ENCODE measurements at places on chromosomes 3 and 15. TPM values are rescaled to one million over a fixed set of nuclear protein-coding genes. Genes with fewer than 3 reads are reported as not detected.
A peak's percentile ranks its signal among the peaks of the same experiment; 100 is the strongest.

The SOX2 gene
- 0.35 TPM for total RNA-seq

The RTP3 gene
- not detected for total RNA-seq

The ATOSA gene
- total RNA-seq, result 114 TPM

The ACTL6A gene
- 38.7 TPM for total RNA-seq

The RPS17 gene
- total RNA-seq, result 4,808 TPM

The CP gene
- total RNA-seq, result 4.4 TPM

The IMP3 gene
- 171 TPM for total RNA-seq

The C3orf18 gene
- 20.9 TPM for total RNA-seq

The CELF6 gene
- total RNA-seq, result 6.8 TPM

The ZBTB20 gene
- total RNA-seq, result 157 TPM

GRCh38 chr15:62841269-62841628 lies 201.3 kb upstream of the TPM1 start:
- no peaks in the 10 kb centered on the region for H3K4me1 ChIP-seq
- H3K36me3 ChIP-seq, result no peaks in the 10 kb centered on the region
- no peak overlapping the region for H3K27ac ChIP-seq
- H3K27me3 ChIP-seq, result no peaks in the 10 kb centered on the region
- no peak overlapping the region for H3K4me3 ChIP-seq
- no peak for DNase-seq

GRCh38 chr3:61269435-61269834 lies 18.2 kb upstream of the FHIT start:
- no peaks in the 10 kb centered on the region for H3K36me3 ChIP-seq
- no peaks in the 10 kb centered on the region for H3K4me1 ChIP-seq
- H3K27me3 ChIP-seq, result no peaks in the 10 kb centered on the region
- no peak overlapping the region for H3K27ac ChIP-seq

DNA sequence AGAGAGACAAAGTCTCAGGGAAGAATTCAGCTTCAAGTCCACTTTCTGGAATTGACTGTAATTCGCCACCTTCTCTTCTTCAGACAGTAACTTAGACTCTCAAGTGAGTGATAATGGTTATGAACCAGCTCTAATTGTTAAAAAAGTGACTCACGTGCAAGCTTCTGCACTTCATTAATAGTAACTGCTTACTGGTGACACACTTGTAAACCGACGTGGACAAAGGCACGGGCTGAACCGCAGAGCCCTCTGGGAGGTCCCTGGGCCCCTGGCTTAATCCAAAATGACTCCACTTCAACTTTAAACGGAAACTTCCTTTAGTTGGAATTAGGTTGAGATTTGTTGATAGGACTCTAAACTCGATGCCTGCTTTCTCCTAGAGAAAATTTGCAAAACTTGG lies 17.0 kb downstream of the MUC4 start:
- H3K4me1 ChIP-seq, result no peaks in the 10 kb centered on the region
- H3K36me3 ChIP-seq, result no peaks in the 10 kb centered on the region
- no peak overlapping the region for H3K27ac ChIP-seq
- no peak overlapping the region for H3K4me3 ChIP-seq
- H3K27me3 ChIP-seq, result no peaks in the 10 kb centered on the region

DNA sequence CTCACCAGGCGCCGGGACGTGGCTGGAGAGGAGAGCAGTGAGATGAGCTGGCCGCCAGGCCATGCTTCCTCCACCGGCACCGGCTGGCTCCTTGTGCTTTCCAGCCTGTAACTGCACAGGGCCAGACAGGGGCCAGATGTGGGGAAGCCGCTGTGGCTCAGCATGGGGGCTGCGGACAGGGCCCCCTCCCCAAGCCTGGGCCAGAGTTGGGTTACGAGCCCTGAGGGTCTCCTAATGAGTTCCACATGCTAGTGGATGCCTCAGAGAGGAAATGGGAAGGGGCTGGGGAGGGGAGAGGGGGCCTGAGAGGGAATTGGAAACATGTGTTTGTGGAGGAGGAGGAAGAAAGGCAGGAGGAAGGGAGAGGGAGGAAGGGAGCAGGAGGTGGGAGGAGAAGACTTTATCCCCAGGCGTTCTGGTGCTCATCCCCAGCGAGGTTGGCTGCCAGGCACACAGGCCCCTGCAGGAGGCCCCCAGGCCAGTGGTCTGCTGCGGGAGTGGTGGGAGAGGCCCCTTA lies 11.7 kb upstream of the DUSP7 start:
- no peaks in the 10 kb centered on the region for H3K4me1 ChIP-seq
- peak; percentile 58 for DNase-seq
- no peaks in the 10 kb centered on the region for H3K36me3 ChIP-seq
- peak overlapping the region; percentile 74 for H3K27ac ChIP-seq
- H3K27me3 ChIP-seq, result no peaks in the 10 kb centered on the region
- no peak overlapping the region for H3K4me3 ChIP-seq

DNA sequence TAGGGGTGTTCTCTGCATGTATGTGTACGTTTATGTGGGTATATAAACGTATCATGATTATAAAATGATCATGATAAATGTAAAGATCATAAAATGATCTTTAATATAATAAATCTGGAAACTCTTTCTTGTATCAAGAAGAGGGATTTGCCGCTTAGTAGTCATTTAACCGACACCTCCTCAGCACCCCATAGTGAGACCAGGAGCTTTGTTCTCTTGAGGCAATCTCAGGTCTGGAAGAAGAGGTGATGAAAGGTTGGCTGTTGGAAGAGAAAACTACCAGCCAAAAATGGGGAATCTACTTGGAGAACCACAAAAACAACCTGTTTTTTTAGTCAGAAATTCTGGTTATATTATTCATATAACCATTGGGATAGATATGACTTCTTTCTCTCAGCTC lies 38.7 kb downstream of the TGFBR2 start:
- no peaks in the 10 kb centered on the region for H3K36me3 ChIP-seq
- no peaks in the 10 kb centered on the region for H3K4me1 ChIP-seq
- H3K27ac ChIP-seq, result peak overlapping the region; percentile 74
- no peak for DNase-seq

- no peak overlapping the region for H3K4me3 ChIP-seq
- no peaks in the 10 kb centered on the region for H3K36me3 ChIP-seq
- no peaks in the 10 kb centered on the region for H3K27me3 ChIP-seq
- H3K4me1 ChIP-seq, result no peaks in the 10 kb centered on the region
- DNase-seq, result no peak
Measured at GRCh38 chr15:80419546-80419945, 15.4 kb downstream of the ARNT2 start.

DNA sequence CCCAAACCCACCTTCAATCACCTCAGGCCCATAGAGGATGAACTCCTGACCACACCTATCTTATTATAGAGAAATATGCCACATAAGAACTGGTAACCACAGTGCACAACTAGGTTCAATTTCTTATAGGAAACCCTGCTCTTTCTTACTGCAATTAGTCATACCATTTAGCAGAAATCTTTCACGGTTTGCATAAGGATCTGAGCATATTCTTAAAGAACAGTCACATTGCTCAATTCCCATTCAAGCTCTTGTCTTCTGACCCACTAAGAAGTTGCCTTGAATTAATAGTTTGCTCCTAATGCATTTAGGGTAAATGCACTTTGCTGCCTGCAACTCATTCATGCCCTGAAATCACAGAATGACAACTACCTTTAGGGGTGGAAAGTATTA lies 9.2 kb downstream of the ERC2 start:
- H3K27me3 ChIP-seq, result no peaks in the 10 kb centered on the region
- no peaks in the 10 kb centered on the region for H3K36me3 ChIP-seq
- no peaks in the 10 kb centered on the region for H3K4me1 ChIP-seq
- DNase-seq, result no peak
- no peak overlapping the region for H3K4me3 ChIP-seq

- no peaks in the 10 kb centered on the region for H3K4me1 ChIP-seq
- H3K27ac ChIP-seq, result no peak overlapping the region
- no peaks in the 10 kb centered on the region for H3K36me3 ChIP-seq
Measured at GRCh38 chr3:100994809-100995208, 1.6 kb upstream of the ABI3BP start.

GRCh38 chr3:125246237-125246636 lies 33.7 kb upstream of the SLC12A8 start:
- no peaks in the 10 kb centered on the region for H3K4me1 ChIP-seq
- no peak for DNase-seq
- H3K27ac ChIP-seq, result no peak overlapping the region

DNA sequence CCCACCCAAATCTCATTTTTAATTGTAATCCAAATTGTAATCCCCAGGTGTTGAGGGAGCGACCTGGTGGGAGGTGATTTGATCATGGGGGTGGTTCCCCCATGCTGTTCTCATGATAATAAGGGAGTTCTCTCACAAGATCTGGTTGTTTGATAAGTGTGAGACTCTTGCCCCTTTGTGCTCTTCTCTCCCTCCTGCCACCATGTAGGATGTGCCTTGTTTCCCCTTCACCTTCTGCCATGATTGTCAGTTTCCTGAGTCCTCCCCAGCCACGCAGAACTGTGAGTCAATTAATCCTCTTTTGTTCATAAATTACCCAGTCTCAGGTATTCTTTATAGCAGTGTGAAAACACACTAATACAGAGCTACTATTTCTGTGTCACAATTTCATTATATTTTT lies 88.7 kb downstream of the NCEH1 start:
- H3K27me3 ChIP-seq, result no peaks in the 10 kb centered on the region
- peak overlapping the region; percentile 46 for H3K27ac ChIP-seq
- H3K4me3 ChIP-seq, result no peak overlapping the region
- no peak for DNase-seq
- no peaks in the 10 kb centered on the region for H3K4me1 ChIP-seq

- peak; percentile 62 for DNase-seq
- peaks cover 14% of the 10 kb centered on the region for H3K4me1 ChIP-seq
- H3K36me3 ChIP-seq, result no peaks in the 10 kb centered on the region
- peak overlapping the region; percentile 75 for H3K27ac ChIP-seq
- H3K4me3 ChIP-seq, result no peak overlapping the region
Measured at GRCh38 chr3:124057420-124057819, 65.5 kb upstream of the ROPN1 start.

Measured in uterus (tissue), 4 donors.